NCI-H1048 (cell line): ENCODE measurements at places on chromosomes 4 and X.

DNA sequence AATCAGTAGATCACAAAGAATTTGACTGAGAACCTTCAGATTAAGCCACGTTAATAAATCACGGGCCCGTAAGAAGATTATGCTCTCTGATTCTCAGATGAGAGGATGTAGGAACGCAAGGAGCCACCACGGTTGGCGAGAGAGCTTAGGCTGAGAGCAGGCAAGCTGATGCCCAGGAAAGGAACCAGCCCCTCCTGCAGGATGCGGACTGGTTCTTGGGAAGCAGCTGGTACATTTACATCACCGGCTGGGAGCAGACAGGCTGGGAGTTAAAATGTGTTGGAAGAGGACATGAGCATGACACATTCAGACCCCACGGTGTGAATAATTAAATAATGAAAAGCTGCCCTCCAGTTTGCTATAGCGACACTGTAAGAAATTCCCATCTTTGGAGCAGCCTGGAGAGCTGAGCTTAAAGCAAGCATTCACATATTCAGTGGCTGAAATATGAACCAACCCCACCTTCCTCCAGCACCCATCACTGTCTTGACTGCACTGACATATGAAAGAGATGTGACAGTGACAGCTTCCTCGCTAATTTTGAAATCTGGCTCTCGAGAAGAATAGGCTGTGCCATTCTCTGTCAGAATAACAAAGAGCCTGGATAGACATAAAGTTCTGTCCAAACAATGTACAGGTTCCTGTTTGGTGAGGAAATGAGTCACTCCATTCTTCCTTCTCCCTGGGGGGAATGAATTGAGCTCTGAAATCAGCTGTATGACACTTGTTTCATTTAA lies 33.1 kb downstream of the LNX1 start:
- DNase-seq = no peak

DNA sequence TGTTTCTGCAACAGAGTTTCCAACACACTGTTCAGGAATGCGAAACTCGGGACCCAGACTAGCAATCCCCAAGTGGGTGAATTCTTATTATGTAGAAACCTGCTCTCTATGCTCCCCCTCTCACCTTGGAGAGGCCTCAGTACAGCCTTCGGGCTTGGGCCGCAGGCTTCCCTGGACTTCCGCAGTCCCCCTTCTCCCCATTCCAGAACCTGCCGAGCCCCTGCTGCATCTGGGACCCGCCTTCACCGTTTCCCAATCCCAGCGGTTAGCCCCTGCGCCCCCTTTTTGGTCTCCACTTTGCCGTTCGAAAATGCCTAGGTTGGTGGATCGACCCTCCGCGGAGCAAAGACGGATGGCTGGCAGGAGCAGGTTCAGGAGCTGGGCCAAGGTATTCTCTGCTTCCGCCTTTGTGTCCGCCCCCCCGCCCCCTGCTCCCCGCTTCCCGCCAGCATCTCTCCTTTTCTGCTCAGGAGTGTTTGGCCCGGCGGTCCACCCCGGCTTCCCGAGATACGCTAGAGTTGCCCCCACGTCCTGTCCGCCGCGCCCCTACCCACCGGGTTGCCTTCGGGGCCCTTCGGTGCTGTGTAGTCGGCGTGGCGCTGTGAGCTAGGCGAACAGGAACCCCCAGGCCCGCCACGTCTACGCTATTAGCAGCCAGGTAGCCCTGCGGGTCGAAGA lies 11.5 kb downstream of the HAND2 start:
- no peak for DNase-seq

GRCh38 chr4:18075823-18076433 lies 54.4 kb upstream of the LCORL start:
- DNase-seq = no peak

DNA sequence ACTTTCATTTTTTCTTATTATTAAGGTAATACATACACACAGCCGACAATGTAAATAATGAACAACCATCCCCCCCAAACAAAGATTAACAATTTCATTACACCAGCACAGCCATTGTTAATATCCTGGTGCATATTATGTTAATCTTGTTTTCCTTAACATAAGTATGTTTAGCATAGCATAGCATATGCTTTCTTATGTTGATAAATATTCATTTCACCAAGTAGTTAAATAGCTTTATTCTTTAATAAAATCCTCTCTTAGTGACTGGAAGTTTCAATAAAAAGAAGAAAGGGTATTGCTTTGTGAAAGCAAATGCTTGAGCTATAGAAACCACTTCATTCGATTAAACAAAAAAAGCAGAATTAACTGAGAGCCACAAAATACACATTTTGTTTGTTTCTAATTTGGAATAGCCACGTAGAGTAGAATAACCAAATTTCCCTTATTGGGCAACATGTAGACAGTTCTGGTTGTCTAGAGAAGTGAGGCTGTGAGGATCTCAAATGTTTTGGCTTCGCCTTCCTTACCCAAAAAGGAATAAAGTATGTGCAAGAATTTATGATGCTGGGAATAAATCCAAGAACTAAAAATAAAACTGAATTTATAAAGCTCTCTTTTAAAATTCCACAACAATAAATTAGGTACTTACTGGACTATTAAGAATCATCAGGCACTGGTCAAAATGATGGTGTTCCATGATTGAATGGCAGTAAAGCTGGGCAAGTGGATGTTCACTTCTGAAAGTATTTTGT lies 118.0 kb downstream of the PDE5A start:
- no peak for DNase-seq

- no peak for DNase-seq
Measured at GRCh38 chr4:42586775-42587174, 70.1 kb downstream of the ATP8A1 start.

- DNase-seq = no peak
Measured at GRCh38 chrX:124426288-124427169, 80.2 kb downstream of the SH2D1A start.

- DNase-seq = no peak
Measured at GRCh38 chr4:4851081-4851480, 8.4 kb upstream of the MSX1 start.

- DNase-seq = no peak
Measured at GRCh38 chr4:86354390-86354789, 5.5 kb downstream of the MAPK10 start.

DNA sequence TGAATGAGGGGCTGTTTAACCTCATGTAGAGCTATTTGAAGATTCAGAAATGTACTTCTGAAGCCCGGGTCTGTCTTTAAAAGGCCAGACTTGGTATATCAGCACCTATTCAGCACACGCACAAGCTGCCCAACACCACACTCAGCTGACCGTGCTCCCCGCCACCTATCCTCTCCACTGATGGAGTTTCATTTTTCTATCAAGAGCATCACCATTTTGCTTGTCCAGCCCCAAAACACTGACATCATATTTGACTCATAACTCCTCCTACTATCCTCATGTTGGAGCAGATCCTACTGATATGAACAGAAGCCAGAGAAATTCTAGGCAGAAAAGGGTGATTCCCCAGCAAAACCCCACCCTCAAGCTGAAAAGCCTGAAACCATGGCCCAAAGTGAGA lies 100.3 kb downstream of the SORBS2 start:
- DNase-seq = no peak

DNA sequence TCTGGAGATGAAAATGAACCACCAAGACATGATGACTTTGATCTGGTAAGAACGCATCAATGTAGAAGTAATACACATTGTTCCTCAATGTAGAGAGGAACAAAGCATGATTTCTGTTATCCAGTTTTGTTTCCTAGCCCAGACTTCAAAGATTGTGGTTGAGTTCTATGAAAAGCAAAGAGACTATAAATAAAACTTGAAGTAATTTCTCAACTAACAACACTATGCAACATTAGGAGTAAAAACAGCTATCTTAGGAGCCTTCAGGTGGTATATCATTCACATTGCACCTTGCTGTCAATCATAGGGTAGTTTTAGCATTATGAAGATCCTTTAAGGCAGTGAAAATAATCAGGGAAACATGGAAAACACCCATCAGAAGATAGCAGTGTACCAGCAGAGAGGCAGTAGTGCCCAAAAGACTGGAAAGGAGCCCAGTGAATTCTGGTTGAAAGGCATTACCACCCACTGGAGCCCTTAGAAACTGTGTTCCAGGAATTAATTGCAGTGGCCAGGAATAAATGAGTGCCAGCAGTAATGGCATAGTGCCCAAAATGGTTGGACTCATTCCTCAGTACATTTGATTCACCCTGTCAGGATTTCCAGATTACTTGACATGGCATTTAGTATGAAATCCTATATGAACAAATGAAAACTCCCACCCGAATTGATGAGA lies 300.7 kb upstream of the CXXC4 start:
- no peak for DNase-seq

DNA sequence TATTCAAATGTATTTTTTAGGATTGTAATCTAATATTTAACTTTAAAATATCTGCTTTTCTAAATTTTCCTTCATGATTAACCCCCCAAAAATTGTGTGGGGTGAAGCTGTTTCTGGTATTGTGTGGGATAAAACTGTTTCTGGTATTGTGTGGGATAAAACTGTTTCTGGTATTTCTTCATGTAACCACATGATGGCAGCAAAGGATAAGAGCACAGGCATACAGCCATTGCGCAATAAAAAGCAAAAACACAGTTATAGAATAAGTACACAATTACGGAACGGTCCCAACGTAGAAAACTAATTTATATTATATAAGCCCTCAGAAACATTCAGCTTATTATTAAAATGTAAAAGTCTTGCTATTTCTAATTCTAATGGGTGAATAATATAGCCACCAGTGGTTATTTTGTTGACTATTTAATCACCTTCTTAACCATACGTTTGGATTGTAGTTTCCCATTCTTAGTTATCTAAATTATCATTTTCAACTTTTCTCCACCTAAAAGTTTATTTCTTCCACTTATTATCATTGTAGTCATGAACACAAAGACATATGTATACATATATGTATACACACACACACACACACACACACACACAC lies 333.9 kb upstream of the FSTL5 start:
- DNase-seq = no peak

DNA sequence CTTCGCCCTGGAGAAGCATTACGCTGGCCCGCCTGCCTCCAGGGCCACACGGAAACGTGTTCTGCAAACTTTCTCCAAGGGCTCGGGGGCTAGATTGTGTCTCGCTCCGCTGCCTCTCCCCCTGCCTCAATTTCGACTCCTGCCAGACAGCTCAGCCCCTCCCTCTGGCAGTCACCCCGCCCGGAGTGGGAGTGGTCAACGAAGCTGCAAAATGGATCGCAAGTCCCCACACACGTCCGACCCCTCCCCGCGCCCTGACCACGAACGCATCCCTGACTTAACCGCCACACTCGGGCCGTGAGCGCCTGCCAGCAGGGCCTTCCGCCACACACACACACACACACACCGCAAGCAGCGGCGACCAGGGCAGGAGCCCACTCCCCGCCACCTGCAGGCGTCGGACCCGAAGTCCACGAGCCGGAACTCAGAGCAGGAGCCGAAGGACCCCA lies 47.0 kb upstream of the NKAP start:
- DNase-seq = no peak

DNA sequence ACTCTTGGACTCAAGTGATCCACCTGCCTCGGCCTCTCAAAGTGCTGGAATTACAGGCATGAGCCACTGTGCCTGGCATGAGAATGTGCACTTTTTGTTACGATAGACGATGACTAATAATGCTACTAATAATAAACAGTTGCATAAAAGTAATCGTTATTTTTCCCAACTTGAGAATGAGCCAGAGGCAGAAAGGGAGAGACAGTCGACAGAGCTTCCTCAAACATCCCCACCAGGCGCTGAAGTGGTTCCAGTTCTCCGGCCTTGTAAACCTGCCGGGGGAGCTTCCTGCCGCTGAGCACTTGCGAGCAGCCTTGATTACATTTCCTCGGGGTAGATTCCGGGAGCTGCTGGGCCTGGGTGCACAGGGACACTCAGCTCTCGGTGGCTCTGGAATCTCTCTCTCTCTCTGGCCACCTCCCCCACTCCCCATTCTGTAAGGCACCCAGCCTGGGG lies 8.9 kb upstream of the HTRA3 start:
- no peak for DNase-seq

GRCh38 chr4:180751009-180751408 lies 1492.2 kb upstream of the TENM3 start:
- DNase-seq = no peak

GRCh38 chr4:123821861-123822260 lies 425.3 kb downstream of the SPRY1 start:
- no peak for DNase-seq

GRCh38 chr4:654871-655463 lies 19.1 kb downstream of the ATP5ME start:
- no peak for DNase-seq

DNA sequence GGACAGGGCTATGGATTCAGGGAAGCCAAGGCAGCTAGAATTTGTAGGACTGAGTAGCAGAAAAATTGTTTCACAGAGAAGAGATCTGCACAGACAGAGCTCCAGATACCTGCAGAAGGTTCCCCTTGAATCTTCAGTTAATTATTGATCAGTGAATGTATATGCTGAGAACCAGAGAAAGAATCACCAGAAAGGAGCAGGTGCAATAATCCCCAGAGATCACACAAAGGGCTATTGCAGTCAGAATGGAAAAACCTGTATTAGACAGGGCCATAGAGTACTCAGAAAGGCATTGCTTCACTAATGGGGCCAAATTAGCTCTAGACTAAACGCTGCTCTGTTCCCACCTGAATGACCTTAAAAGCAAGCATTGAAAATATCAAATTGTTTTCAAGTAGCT lies 35.5 kb upstream of the SMAD1 start:
- DNase-seq = no peak

DNA sequence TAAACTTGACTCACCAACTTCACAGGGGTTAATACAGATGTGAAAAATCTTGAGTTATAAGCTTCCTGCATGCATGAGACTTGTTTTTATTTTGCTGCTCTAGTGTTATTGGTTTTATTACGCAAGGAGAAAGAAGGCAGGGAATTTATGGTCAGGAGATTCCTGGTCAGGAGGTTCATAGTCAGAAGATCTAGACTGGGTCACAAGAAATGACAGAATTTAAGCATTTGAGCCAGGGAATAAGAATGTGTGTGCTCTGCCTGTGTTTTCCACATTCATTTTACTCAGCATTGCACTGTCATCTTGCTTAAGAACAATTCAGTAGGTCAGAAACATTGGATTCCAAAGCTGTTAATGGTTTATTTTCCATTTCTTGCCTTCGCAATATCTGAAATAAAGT lies 2522.1 kb downstream of the ARAP2 start:
- no peak for DNase-seq

GRCh38 chr4:112361181-112361791 lies 64.1 kb downstream of the ALPK1 start:
- DNase-seq = no peak
